ENCODE measurements at places on chromosomes 2 and 18.

DNA sequence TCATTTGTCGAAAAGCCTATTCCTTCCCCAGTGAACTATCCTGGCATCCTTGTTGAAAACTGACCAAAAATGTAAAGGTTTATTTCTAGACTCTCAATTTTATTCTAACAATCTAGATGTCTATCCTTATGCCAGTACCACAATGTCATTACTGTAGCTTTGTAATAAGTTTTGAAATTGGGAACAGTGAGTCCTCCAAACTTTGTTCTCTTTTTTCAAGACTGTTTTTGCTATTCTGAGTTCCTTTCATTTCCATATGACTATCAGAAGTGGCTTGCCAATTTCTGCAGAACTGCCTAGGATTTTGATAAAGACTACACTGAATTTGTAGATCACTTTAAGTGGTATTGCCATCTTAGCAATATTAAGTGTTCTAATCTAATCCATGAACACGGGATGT, 9.7 kb downstream of the STARD7 start:
- no peak for DNase-seq

DNA sequence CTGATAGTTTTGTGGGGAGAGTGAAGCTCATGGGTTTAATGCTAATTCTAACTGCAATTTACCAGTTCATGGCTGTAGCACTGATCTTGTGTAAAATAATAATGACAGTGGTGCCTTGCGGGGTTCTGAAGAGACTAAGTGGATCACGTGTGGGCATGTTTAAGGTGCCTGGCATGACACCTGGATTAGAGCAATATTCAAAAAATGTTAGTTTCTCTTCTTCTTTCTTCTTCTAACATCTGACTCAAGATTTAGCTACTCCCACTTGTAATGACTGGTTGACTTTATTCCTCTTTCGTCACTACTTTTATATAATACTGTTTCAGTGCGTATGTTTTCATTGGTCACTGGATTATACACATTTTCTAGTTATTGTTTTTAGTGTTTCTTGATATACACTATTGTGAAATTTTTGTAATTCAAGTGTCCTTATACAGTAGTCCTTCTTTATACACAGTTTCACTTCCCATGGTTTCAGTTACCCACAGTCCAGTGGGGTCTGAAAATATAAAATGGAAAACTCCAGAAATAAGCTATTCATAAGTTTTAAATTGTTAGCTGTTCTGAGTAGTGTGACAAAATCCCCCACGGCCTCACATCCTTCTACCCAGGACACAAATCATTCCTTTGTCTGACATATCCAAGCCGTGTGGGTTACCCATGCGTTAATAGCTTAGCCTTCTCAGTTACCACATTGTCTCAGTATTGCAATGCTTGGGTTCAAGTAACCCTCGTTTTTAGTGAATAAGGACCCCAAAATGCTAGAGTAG, 662.2 kb upstream of the CNTNAP5 start:
- DNase-seq: no peak

GRCh38 chr2:211709389-211709788, 829.2 kb downstream of the ERBB4 start:
- DNase-seq: no peak

DNA sequence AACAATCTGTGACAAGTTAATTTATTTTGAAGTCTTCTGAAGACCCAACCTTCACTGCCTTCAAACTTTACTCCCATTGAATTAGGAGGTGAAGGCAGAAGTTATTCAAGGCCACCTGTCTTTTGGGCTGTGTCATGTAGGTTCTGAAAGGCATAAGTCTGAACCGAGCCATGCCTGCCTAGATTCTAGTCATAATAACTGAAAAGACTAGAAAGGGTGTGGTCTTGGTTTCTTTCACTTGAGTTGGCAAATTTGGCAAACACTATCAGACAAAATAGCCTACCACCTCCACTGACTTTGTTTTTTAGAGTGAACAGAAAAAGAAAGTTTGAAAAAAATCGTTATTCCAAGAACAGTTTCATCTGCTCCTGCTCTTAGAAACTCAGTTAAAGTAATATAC, 38.4 kb downstream of the PPM1B start:
- no peak for DNase-seq

DNA sequence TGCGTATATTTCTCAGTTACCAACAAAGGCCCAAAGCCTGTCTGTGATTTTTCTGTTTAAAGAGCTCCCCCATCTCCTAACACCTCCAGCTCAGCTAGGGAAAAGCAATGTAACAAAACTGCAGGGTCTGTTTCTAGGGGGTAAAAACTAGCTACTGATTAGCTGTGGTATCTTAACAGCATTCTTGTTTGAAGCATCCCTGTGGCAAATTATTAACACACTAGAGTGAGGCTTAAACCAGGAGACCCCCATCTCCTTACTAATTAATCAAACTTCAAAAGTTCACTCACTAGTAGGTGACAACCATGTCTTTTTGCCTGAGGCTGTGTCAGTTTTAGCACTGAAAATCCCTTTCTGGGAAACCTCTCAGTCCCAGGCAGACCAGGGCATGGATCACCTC, 186.2 kb upstream of the PARD3B start:
- DNase-seq: no peak

- no peak for DNase-seq
Measured at GRCh38 chr2:221853297-221853696, 281.2 kb upstream of the EPHA4 start.

- DNase-seq: no peak
Measured at GRCh38 chr2:238846628-238847418, 1.1 kb upstream of the TWIST2 start.

DNA sequence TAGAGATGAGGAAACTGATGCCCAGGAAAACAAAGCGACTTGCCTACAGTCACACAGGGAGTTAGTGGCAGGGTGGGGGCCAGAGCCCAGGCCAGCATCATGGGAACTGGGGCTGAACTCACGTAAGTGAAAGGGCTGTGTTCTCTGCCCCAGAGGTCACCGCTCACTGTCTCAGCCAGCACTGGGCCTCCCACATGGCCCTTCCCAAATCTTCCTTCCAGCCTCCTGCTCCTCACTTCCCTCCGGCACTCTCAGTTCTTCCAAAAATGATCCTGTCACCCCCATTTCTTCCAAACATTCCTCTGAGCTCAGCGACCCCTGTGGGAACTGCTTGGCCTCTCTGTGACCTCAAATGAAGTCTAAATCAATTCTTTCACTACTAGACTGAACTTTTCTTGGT, 90.5 kb upstream of the TMEM247 start:
- no peak for DNase-seq

DNA sequence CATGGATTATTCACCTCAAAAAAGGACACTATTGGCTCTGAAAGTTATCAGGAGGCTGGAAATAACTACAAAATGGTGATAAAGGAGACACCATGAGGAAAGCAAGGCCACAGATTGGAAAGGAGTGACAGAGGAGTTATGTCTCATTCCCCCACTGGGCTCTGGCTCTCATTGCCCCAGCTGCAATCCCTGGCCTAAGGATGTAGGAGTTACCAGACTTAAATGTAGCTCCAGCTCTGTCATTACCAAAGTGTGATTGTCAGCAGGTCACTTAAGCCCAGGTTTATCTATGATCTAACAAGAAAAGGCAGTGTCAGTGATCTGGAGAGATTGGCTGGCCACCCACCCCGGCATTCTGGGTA, 1228.2 kb upstream of the DDX18 start:
- no peak for DNase-seq

DNA sequence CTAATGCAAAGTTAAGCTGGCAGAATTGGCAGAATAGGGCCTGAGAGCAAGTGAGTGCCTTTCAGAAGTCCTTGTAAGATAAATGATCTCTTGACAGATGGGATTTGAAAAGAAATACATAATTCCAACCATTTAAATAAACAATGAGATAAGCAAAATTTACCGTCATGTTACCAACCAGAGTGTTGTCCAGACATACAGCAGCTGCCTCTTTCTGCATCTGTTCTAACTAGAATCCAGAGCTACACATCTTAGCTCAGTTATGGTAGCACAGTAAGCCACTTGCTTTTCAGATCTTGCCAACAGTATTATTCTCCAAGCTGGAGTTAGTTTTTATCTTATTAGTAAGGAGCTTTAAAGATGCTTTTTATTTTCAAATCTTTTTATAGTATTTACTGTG, 179.6 kb downstream of the BARD1 start:
- DNase-seq: no peak

DNA sequence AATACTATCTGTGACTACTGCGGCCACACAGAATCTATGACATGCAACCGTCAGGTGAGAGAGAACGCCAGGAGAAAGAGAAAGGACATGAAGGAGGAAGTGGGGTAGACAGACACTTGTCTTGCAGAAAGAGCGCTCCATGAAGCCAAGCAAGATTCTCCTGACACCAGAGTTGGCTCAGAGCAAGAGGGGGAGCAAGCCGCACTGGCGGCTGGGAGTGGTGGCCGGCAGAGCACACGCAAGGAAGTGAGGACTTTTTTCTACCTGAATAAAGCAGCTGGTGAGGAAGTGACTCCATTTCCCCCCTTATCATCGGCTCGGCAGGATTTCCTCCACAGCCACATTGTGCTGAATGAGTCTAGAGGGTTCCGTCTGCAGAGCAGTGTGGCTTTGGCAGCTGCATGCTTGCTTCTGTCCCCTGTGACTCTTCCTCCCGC, 181.6 kb downstream of the BCL2 start:
- no peak for DNase-seq

GRCh38 chr2:151575338-151575737, 158.9 kb downstream of the NEB start:
- DNase-seq: no peak

DNA sequence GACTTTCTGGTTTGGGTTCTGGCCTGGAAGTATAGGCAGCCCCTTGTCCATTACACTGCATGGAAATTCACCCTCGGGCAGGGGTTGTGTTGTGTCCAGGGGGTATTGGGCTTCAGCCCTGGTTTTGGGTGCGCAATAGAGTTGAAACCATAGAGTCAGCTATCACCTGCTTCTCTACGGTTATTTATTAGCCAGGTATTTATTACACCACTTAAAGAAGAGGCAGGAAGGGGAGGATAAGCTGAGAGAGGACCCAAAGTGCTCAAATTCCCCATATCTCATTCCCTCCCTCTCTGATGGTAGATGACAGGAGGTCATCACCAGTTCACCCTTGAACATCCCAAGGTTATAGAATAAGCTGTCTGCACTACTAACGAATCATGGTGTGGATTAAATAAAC, 133.4 kb downstream of the HRH4 start:
- no peak for DNase-seq

DNA sequence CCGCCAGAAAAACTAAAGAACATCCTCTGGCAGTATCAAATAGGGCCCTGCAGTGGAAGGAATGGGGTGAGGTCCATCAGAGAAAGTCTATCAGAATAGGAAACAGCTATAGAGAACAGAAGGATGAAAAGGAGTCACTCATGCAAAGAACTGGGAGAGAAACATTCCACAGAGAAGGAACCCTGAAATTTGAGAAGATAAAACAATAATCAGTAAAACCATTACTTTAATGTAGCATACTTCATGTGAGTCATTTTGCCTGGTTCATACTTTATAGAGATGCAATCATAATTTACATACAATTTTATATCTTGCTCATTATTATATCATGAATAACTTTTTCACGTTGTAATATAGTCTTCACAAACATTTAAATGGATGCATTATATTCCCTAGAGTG, 402.2 kb downstream of the NCKAP5 start:
- no peak for DNase-seq

DNA sequence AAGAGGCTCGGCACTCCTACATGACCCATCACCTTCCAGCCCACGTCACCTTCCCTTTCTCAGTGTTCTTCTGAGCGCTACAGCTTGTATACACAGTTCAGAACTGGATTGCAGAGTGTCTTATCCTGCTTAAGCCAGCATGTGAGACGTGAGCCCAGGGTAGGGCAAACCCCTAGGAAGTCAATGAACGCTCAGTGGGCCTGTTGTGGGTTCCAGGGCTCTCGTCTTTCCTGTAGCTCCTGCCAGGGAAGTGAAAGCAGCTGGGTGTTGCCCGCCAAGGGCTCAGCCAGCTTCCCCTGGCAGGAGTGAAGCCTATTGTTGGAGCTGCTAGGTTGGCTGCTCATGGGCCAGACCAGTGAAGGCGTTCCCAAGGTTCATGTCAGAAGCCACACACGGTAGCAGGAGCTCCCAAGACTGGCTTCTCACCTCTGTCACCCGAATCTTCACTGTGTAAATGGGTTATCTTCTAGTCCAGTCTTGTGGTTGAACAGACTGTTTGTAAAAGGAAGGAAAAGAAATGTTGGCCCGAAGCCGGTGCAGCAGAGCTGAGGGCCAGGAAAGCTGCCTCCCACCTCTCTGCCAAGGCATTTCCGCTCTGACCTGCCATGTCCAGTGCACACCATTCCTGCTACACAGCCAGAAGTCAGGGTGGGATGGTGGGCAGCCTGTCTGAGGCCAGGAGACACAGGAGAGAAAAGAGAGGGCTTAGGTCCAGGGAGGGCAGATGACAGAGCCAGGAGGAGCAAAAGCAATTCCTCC, 69.6 kb upstream of the RMDN2 start:
- no peak for DNase-seq

DNA sequence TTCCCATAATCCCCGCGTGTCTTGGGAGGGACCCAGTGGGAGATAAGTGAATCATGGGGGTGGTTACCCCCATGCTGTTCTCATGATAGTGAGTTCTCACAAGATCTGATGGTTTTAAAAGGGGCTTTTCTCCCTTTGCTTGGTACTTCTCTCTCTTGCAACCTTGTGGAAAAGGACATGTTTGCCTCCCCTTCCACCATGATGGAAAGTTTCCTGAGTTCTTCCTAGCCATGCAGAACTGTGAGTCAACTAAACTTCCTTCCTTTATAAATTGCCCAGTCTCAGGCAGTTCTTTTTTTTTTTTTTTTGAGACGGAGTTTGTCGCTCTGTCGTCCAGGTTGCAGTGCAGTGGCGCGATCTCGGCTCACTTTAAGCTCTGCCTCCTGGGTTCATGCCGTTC, 26.5 kb upstream of the RTN4 start:
- DNase-seq: no peak

- no peak for DNase-seq
Measured at GRCh38 chr2:96930351-96931010, 55.9 kb downstream of the FAM178B start.

DNA sequence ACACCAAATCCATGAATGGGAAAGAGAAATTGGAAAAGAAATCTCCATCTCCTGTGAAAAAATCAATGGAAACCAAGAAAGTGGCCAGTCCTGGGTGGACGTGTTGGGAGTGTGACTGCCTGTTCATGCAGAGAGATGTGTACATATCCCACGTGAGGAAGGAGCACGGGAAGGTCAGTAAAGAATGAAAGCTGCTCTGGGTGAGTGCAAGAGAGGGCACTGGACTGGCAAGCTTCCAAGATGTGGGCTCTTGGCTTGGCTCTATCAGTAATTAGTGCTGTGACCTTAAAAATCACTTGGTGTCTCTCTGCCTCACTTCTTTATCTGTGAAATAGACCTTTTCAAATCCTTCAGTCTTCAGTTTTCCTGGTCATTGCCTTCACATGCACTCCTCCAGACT, 89.0 kb downstream of the ZNF532 start:
- DNase-seq: no peak

Data from hematopoietic multipotent progenitor cell treated with erythropoietin and hydrocortisone succinate and interleukin-3 and kit ligand, for 17 days (in vitro differentiated cells).